ENCODE measurements at places on chromosomes 7 and 10.
A peak's percentile ranks its signal among the peaks of the same experiment; 100 is the strongest.

DNA sequence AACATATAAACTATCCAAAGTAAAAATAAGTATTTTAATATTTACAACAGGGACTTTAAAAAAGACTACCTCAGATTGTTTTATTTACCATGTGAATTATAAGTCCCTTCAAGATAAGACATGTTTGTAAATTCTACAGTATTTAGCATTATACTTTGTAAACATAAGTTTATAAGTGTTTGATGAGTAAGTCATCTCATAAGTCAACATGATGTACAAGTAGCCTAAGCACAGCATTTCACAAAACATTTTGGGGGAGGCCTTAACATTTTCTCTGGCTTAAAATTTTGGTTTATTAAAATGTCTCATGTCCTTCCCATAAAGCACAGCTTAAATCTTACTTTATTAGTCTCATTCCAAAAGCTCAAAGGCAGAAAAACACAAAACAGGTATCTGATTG is 15.4 kb downstream of the EPC1 start:
- DNase-seq, result no peak

DNA sequence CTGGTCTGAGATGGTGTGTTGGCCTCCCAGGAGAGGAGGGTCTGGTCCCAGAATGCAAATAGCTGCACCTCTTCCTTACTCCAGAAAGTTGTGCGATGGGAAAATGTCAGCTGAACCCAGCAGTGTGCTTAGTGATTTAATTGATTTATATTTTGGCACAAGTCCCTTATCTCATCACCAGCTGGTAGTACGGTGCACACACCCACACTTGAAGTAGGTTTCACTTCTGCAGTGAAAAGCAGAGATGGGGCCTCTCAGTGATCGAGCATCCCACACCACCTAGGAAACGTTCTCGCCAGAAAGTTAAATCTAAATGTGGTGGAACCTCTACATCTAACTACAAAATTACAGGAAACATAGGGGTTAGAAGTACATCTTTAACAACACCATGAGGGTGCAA is 80.4 kb downstream of the UBE3C start:
- DNase-seq, result no peak

DNA sequence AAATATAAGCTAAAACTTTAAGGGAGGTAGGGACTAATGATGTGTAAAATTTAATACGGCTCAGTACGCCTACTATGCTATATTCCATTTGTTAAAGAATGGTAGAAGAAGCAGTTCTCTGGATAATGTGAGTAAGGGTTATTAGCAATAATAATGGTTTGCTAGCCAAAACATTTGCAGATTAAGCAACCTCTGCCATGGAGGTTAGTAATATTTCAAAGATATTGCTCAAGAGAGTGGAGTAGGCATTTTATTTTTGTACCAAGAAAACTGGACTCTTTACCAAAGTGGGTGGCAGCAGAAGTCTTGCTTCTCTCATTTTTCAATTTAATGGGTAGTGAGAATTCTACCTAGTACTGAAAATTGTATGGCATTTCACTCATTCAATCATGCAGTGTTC is 158.9 kb upstream of the TMEM106B start:
- peak; percentile 41 for DNase-seq

DNA sequence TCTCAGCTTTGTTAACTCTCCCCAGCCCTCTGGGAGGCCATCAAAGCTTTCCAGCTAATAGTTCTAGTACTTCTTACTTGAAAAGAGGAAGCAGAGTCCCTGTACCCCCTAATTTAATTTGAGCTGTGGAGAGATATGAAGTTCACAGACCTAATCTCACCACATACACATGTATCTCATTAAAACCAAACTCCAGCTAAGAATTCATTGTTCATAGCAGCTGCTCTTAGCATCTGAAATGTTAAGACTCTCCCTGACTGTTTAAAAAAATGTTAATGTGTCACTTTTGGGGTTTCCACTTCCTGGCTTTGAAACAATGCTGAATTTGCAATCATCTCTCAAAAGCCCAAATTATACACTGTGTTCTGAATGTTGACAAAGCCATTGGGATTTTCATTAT is 16.2 kb upstream of the MRC1 start:
- no peak for DNase-seq

- DNase-seq, result no peak
Observed at GRCh38 chr7:39541511-39541910, 24.7 kb upstream of the YAE1 start.

- no peak for DNase-seq
Observed at GRCh38 chr7:52249741-52250140, 785.7 kb upstream of the POM121L12 start.

DNA sequence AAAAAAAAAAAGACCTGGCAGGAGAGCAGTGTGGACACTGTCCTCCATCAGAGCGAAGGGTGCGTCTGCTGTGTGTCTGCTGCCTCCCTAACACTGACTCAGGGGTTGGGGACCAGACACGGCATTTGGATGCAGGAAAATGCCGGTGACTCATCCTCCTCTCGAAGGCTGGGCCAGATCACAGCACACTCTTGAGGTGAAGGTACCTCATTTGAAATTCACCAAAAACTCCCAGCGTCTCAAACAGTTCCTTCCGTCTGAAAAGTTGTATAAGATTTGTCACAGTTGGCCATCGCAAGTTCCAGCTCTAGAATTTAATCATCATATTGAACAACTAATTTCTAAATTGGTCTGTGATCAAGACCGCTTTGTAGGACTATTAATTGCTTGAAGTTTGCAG is 118.1 kb upstream of the LYZL2 start:
- no peak for DNase-seq

GRCh38 chr10:21065621-21066248 is 168.6 kb upstream of the NEBL start:
- DNase-seq, result no peak

GRCh38 chr7:37570145-37570544 is 113.4 kb upstream of the GPR141 start:
- no peak for DNase-seq

DNA sequence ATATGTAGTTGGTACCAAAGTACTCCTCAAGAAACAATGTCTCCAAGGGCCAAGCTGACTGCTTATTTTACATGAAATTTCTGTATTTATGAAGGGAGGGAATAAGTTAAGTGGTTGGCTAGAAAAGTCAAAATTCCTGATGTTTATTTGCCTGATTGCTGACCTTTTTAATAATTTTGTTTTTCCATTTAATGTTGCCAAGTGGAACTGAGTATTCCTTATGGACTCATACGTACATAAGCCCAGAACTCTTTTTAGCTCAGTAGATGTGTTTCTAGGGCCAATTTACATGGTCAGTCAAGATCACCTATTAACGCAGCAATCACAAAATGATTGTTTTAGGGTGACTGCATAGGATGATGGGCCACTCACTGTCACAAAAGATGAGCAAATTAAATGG is 78.3 kb upstream of the FZD8 start:
- DNase-seq, result no peak

GRCh38 chr7:105990727-105991453 is 27.8 kb downstream of the CDHR3 start:
- DNase-seq, result no peak

- DNase-seq, result peak; percentile 69
Observed at GRCh38 chr7:102912742-102913141, at the start of gene LRRC17. Gene LRRC17, plus strand, starts transcription at chr7:102913000. Its CDS starts 20,914 bp downstream, at chr7:102933914.

DNA sequence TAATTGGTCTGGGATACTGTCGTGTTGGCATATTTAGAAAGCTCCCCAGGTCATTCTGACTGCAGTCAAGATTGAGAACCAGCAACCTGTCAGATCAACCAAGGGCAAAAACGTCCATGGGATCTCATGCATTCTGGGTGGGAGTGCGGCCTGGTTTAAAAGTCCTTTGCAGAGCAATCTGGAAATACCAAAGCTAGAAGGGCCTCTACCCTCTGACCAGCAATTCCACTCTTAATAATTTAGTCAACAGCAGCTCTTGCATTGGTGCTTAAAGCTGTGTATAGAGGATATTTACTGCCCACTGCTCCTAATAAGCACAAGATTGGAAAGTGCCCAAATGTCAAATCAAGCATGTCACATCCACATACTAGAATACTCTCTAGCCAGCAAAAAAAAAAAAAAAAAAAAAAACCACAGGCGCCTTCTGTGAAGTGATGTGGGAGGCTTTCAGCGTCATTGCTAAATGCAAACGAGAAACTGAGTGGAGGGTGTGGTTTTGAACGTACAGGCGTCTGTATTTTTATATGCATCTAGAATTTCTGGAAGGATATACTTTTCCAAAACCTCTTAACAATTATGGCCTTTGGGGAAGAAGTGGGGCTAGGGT is 44.8 kb upstream of the HSPA12A start:
- no peak for DNase-seq

DNA sequence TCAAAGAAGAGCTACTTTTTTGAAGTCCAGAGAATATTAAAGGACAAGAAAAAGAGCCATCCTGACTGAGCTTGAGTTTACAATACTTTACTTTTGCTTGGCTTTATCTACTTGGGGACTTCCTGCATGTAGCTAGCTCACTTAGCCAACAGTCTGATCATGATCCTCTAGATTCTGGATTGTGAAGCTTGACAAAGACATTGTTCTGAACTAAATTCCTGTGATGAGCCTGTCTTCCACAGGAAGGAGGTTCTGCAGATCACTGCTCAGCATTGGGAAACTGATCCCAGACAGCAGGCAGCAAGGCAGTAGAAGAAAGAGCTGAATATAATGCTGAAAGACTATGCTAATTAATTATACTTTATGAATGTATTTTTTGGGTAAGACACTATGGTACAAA is 296.4 kb downstream of the DGKB start:
- peak; percentile 2 for DNase-seq

DNA sequence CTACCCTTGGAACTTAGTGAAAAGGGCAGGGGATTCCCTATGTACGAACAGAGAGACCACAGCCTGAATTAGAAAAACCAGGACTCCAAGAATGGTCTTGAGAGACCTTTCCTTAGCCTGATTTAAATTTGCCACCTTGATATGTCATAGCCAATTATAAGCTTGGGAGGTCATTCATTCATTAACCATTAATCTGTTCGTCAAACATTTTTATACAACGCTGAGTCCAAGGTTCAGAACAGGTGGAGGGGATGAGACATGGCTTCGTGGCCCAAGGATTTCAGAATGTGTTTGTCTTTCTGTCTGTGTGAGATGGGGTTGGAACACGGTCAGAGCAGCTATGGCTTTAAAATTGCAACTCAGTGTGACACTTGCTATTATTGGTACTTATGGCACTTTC is 158.0 kb downstream of the PAXIP1 start:
- no peak for DNase-seq

DNA sequence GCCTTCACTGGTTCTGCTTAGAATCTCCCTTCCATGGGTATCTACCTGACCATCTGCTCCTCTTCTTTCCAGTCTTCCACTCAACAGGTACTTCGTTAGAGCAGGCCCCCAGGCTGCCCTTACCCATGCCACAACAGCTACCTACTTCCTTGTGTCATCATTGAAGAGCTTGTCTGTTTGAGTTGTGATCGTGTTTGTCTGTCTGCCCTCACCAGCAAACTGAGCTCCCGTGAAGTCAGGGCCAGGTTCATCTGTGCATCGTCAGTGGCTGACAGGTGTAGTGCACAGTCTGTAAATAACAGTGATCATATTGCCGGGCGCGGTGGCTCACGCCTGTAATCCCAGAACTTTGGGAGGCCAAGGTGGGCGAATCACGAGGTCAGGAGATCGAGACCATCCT is 5.0 kb downstream of the NIPSNAP2 start:
- DNase-seq, result no peak

GRCh38 chr10:127561647-127562046 is 12.5 kb downstream of the NPS start:
- no peak for DNase-seq

DNA sequence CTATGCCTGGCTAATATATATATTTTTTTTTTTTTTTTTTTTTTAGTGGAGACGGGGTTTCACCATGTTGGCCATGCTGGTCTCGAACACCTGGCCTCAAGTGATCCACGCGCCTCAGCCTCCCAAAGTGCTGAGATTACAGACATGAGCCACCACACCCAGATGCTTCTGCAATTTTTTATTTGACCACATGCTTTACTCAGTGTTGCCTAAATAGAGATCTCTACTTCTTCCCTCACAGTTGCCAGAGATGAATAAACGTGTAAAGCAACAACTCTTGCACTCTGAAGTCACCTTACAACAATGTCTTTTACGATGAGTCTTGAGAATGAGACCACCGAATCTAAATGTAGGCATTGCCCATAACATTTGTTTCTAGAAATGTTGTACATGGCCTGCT is 107.9 kb upstream of the FRMD4A start:
- DNase-seq, result no peak

- DNase-seq, result no peak
Observed at GRCh38 chr7:44882899-44883298, 2.4 kb downstream of the PURB start.

DNA sequence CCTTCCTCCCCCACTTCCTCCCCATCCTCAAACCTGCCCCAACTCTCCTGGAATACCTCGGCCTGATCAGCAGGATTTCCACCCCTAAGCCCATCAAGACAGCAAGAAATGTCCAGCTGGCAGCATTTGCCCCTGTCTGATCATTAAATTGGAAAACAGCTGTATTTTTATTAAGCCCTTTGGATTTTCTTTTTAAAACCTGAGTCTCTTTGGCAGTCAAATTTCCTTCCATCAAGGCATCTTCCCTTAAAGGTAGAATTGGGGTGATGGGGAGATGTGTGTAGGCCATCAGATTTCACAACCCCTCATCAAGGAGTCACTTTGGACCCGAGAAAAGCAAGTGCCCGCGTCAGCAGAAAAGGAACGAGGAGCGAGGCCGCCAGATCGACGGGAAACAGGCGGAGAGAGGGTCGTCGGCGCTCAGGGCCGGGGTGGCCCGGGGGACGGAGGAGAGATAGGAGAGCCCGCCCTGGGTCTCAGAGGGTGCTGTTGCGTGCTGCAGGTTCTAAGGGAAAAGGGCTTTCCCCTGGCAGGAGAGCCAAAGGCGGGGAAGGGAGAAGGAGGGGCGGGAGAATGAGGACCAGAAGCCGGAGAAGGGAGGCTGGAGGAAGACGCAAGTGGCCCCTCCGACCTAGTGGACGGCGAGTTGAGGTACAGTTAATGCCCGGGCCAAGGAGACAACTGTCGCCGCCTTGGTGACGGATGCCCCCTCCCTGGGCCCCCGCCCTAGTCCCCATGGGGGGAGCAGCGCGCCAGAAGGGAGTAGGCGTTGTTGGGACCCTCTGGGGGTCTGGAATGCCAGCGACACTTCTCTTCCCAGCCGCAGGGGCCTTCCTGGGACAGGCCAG is 11.5 kb upstream of the GATA3 start:
- DNase-seq, result no peak

- DNase-seq, result peak; percentile 85
Observed at GRCh38 chr7:42262964-42263363, 26.0 kb upstream of the GLI3 start.

- DNase-seq, result no peak
Observed at GRCh38 chr10:127197154-127197432, 702 bp upstream of the INSYN2A start.

GRCh38 chr10:131701131-131701947 is 199.5 kb upstream of the PPP2R2D start:
- DNase-seq, result no peak
